ENCODE measurements at places on chromosomes 13 and 19. TPM values are rescaled to one million over a fixed set of nuclear protein-coding genes. Genes with fewer than 3 reads are reported as not detected.

The NOVA2 gene
- 0.76 TPM for total RNA-seq

The DACT3 gene
- total RNA-seq: 2.0 TPM

The CYTH2 gene
- total RNA-seq: 160 TPM

GRCh38 chr13:76790980-76791819 lies 95.0 kb downstream of the KCTD12 start:
- no peak for DNase-seq

DNA sequence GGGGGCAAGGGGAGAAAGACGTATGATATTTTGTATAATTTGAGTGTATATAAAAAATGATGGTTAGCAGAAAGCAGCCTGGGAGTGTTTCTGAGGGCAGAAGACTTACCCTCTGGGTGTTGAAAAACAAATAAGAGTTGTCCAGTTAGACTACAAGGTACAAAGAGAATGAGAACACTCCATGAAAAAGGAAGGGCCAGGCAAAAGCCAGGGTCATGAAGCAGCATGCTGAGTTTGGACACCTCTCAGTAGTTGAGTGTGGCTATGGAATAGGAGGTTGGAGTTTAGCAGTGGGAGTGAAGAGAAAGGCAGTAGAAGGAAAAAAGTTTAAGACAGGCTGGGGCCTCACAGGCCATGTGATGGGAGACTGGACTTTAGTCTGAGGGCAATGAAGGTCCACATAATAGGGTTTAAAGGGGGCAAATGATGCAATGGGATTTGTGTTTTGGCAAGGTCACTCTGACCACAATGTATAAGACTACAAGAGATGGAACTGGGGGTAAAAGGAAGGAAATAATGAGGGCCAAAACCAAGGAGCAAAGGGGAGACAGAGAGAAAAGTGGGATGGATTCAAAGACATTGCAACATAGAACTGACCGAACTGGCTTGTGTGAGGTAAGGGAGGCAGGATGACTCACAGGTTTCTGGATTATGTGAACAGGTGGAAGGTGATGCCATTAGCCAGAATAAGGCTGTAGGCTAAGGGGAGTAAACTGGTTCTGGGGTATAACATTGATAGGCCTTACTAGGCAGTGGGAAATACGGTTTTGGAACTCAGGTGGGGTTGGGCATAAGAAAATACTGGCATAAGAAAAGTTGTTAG lies 76.6 kb downstream of the SERP2 start:
- no peak for DNase-seq

The PRRG2 gene
- 1.7 TPM for total RNA-seq

GRCh38 chr13:64274481-64275217 lies 2859.0 kb upstream of the PCDH20 start:
- no peak for DNase-seq

The CCDC159 gene
- total RNA-seq: 25.6 TPM

GRCh38 chr13:63206461-63206860 lies 1790.8 kb upstream of the PCDH20 start:
- DNase-seq: no peak

The UBL3 gene
- total RNA-seq: 22.8 TPM

The PPP1R15A gene
- total RNA-seq: 39.2 TPM

The BRME1 gene
- 7.4 TPM for total RNA-seq

DNA sequence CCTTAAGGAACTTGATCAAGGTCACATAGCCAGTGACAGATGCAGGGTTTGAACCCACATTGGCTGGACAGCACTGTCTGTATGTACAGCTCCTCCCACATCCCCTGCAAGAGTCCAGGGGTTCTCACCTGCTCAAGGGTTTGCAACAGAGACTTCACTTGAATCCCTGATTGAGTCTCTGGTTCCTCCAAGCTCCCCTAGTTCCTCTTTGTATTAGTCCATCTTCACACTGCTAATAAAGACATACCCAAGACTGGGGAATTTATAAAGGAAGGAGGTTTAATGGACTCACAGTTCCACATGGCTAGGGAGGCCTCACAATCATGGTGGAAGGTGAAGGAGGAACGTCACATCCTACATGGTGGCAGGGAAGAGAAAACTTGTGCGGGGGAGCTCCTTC lies 72.8 kb upstream of the CLDN10 start:
- DNase-seq: no peak

DNA sequence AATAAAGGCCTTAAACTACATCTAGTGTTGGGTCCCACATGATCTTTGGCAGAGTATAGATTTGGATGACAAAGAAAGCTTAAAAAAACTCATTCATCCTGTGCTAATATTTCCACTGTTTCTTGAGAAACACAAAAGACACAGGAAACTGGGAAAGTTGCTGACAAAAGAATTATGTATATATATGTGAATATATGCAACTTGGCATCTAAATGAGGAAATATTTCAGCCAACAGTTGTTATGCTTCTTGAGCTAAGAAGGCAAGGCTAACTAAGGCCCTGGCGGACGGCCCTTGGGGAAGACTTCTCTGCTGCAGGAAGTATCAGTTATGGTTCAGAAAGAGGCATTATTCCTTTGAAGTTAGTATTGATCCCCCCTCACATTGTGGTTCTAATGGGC lies 491.8 kb downstream of the DIAPH3 start:
- DNase-seq: no peak

GRCh38 chr19:1494115-1494815 lies 3.3 kb downstream of the REEP6 start:
- DNase-seq: no peak

The CCDC8 gene
- 0.85 TPM for total RNA-seq

The IRGC gene
- not detected for total RNA-seq

The PCDH8 gene
- not detected for total RNA-seq

The ZNF320 gene
- total RNA-seq: 17.8 TPM

DNA sequence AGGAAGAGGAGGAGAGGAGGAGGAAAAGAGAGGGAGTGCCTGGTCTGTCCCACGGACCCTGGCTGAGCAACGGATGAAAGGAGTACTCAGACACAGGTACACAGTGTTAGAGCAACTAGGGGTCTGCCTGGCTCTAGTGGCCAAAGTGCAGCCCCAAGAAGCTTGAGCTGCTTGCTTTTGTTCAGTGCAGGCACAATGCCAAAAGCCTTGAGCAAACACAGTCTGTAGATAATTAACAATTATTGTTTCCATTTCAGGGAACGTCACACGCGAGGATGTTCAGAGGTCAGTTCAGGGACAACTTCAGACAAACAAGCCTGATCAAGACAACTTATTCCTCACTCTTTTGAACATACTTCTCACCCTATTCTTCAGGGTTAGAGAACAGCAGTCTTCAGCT lies 32.2 kb upstream of the ZNF726 start:
- DNase-seq: no peak

DNA sequence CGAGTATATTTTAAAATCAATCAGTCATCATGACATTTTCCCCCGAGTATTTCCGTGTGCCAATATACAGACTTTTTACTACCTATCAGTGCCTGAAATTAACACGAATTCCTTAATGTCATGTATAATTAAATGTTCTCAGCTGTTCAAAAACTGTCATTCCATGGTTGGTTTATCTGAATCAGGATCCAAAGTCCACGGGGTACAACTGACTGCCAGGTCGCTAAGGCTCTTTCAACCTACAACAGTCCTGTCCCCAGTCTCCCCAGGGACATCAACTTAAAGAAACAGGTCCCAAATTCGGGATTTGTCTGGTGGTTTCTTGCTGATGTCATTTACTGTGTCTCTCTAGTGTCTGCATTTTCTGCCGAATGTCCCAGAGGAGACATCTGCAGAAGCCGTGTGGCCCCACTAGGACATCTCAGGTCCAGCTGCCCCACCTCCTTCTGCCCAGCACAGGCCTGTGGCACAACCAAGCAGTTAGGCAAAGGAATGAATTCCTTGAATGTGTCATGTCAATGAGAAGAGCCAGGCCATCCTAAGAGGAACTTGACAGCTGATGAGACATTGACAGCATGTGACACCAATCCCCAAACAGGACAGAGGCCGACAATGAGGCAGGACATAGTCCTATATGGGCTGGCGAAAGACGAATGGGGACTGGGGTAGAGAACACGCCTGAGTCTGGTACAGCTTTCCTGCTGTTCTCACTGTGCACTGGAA lies 109.5 kb downstream of the STK24 start:
- DNase-seq: no peak

DNA sequence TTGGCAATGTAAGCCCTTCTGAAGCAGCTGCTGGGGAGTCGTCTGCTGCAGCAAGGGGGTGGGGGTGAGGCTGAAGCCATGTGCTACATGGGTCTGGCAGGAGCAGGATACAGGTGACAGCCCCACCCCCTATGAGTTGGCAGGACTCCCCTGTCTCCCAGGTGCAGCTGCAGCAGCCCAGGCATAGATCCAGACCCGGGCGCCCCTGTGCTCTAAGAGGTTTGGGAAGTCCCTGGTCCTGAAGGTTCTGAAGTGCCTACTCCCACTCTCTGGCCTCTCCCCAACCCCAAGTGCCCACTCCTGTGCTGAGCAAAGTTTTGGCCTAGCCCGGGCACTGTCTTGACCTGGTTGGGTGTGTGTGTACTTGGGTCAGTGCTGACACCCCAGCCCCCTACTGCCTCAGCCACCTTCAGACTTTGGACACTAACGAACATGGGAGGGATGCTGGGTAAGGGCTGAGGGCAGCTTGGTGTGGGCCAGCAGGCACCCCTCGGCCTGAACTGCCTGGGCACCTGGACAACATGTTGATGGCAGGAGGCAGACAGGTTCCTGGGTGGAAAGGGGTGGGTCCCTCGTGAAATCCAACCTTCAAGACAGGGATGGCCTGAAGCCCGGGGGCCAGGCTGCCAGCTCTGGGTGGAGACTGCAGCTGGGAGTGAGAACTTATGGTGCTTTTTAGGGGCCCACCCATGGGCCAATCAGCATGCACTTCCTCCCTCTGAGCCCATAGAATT lies 54.1 kb upstream of the SLITRK6 start:
- DNase-seq: no peak

GRCh38 chr19:7926727-7927604 lies 1.0 kb upstream of the CTXN1 start:
- no peak for DNase-seq

DNA sequence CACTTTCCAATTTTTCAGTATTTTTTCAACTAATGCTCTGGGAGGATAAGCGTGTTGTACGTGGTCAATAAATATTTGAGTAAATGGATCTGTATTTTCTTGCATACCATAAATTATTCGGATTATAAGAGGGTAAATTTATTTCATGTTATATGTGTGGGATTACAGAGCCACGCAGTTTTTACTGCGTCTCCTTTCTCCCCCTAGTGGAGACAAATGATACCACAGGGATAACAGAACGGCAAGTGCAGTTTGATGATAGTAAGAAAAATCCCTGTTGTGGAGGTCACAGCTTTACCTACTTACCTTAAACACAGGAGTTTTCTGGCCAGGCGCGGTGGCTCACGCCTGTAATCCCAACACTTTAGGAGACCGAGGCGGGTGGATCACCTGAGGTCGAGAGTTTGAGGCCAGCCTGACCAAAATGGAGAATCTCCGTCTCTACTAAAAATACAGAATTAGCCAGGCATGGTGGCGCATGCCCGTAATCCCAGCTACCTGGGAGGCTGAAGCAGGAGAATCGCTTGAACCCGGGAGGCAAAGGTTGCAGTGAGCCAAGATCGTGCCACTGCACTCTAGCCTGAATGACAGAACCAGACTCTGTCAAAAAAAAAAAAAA lies 16.8 kb downstream of the MBD3L2B start:
- no peak for DNase-seq

The COLGALT1 gene
- 79.2 TPM for total RNA-seq

- no peak for DNase-seq
These were observed 9.6 kb downstream of the HIPK4 start for GRCh38 chr19:40380199-40381037.

DNA sequence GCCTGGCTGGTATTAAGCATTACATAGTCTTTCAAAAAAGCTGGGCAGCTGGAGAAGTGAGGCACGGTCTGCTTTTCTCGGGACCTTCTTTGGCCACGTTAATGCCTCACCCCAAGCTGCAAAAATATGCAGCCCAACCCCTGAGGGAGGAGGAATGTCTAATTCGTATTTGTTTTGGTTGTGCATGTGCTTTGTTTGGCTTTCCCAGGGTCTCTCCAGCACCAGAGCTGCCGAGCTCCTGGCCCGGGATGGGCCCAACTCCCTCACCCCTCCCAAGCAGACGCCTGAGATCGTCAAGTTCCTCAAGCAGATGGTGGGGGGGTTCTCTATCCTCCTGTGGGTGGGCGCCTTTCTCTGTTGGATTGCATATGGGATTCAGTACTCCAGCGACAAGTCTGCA lies 7.9 kb downstream of the ATP12A start:
- DNase-seq: no peak

- peak; percentile 63 for DNase-seq
These were observed 5.0 kb downstream of the ZSCAN5A start for GRCh38 chr19:56309511-56310185.

The APOC4 gene
- not detected for total RNA-seq

DNA sequence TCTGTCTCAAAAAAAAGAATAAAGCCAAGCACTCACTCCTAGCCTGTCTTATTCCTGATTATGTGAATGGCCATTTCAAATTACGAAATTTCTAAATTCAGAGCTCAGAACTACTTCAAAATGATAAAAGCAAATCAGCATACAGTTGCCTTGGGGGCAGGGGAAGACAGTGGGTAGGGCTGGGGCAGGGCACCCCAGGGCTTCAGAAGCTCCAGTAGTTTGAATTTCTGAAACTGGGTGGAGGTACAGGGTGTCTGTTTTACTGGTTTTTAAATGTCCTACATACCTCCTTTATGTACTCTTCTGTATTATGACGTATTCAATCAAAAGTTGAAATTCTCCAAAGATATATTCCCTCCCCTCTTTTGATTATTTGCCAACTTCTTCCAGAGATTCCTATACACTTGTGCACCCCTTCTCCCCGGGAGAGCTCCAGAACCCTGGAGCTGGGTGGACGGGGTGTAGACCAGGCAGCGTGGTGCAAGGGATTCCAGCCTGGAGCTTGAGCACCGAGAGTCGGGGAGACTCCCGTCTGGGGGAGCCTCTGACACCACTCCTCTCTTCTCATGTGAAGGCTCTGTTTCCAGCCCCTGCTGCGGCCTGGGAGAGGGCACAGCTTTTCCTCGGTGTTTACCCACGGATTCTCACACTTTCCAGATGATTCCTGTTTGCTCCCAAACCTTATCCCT lies 84.7 kb upstream of the GPR183 start:
- no peak for DNase-seq

DNA sequence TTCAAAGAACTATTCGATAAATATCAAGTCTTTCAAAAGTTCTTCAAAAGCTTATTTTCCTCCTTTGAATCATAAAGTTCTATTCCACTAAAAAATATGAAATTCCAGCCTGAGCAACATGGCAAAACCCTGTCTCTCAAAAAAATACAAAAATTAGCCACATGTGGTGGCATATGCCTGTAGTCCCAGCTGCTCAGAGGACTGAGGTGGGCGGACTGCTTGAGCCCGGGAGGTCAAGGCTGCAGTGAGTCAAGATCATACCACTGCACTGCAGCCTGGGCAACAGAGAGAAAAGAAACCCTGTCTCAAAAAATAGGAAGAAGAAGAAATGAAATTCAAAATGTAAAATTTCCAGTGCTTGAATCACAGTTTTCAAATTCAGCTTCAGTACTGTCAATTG lies 24.6 kb downstream of the CAB39L start:
- no peak for DNase-seq

- DNase-seq: no peak
These were observed 40.8 kb downstream of the RCBTB2 start for GRCh38 chr13:48492096-48492440.

Data from Peyer's patch (tissue), 4 donors.